ENCODE measurements at places on chromosomes 6 and 20.

- no peak for DNase-seq
These were observed 251.0 kb downstream of the SAMD5 start for GRCh38 chr6:147759536-147759935.

GRCh38 chr6:116101302-116101718, 657 bp downstream of the NT5DC1 start:
- no peak for DNase-seq

GRCh38 chr6:26363882-26364701, 906 bp upstream of the BTN3A2 start:
- no peak for DNase-seq

GRCh38 chr20:22908437-22908836, 126.7 kb upstream of the SSTR4 start:
- DNase-seq: no peak

DNA sequence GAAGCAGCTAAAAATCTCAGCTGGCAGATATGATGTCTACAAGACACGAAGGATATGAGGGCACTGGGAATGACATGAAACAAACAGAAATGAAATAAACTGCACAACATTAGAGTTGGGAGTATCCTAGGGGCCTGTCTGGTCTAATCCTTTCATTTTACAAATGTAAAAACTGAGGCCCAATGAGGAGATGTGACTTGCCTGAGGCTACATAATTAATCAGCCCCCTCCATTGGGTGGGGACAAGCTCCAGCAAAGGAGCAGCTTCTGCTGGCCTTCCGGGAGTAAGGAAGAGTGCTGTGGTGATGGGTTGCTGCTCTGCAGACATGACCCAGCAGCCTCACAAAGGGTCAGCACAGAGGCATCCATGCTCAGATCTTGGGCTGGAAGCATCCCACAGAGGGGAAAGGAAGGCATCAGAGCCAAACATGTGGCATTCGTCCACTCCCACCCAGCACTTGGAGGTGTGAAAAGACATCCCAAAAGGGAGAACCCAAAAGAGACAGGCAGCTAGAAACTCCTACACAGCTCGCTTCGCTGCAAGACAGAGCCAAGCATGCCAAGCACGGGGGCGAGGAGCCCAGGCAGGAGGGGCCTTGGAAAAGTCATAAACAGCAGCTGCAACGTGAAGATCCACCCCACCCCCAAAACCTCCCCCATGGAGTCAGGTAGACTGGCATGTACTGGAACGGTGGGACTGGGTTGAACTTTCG, 183.7 kb downstream of the UNC5CL start:
- DNase-seq: no peak

DNA sequence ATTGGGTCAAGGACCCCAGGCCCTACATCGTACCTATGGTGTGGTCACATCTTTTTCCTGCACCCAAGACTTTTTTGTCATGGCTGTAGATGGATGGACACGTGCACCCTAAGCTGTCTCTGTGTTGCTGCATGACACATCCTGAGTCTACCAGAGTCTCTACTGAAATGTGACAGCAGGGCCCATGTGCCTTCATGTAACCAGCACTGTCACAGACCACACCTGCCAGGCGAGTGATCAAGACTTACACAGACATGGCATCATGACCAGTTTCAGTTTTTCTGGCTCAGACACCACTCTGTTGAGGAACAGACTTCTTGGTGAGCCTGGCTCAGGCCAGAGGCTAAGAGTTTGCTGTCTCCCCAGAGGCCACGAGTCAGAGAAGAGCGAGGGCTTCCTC, 7.6 kb downstream of the PRND start:
- DNase-seq: no peak

GRCh38 chr20:33162313-33162712, 5.6 kb upstream of the BPIFA2 start:
- no peak for DNase-seq

DNA sequence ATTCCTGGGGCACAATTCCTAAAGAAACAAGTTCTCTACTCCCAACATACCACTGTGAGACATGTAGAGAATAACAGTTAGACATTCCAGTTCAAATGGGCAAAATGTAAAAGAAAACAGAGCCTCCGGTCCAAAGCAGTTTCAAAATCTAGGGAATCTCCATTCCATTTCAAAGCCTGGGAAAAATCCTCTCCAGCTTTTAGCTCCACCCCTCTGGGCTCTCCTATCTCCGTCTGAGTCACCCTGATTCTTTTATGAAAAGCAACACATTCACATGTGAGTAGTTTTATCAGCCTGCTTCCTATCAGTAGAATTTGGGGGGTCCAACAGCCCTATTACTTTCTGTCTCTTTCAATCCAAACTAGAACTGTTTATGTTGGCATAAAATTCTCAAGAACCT, 3.7 kb downstream of the CSNK2A1 start:
- DNase-seq: no peak

GRCh38 chr6:34979994-34980393, 90.9 kb downstream of the ANKS1A start:
- DNase-seq: no peak

GRCh38 chr6:134249239-134249758, 68.6 kb downstream of the SGK1 start:
- DNase-seq: no peak

DNA sequence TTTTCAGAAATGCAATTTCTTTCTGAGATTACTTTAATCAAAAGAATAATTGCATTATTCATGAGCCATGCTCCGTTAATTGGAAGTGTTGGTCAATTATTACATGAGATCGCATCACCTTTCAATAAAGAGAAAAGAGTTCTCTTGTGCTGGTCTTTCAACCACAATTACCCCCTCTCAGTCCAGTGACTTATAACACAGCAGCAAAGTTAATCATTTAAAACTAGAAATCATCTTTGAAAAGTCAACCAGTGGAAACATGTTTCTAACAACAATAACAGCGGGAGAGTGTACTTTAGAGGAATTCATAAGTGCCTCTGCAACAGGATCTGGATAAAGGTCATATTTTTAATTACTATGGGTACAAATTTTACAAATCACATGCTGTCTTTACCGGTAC, 384.4 kb upstream of the AGPAT4 start:
- no peak for DNase-seq

- peak; percentile 67 for DNase-seq
These were observed 90.0 kb upstream of the ARID1B start for GRCh38 chr6:156686995-156687788.

GRCh38 chr20:2902291-2902690, 29.0 kb downstream of the PTPRA start:
- no peak for DNase-seq

Measured in Jurkat, Clone E6-1 (cell line).